ENCODE measurements at places on chromosomes 6 and 20.

- DNase-seq: no peak
Measured at GRCh38 chr6:50381099-50381415, 331.3 kb upstream of the DEFB112 start.

DNA sequence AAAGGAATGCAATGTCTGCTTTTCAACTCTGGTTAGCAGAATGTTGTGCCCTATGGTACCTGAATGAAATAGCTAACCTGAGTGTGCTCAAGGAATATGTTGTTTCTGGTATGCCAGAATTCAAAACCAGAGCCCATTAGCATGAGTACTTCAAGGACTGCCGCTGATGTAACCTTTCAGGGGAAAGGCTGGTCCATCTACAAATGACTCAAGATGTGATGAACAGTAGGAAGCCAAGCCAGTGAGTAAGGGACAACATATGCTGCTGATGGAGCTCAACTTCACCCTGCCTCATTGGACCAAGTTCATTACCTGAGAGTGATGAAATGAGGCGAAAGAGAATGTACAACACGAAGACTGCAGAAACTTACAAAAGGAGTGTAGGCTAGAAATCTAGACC is 95.7 kb upstream of the BMP2 start:
- no peak for DNase-seq

DNA sequence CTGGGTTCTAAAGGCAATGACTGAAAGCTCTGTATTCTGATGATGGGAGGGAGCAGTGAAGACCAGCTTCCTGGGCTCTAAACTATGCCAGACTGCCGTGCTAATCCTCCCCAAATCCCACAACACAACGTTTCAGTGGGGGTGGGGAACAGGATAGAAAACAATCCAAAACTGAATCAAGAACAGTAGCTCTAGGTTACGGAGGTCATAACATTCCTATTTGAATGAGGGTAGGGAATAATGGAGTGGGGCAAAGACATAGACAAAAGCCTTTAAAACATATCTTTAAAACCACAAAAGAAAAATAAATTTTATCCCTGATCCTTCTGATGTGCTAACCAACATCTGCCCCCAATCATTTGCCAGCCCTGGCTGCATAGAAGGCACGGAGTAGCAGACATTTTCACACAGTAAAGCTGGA is 7.8 kb downstream of the USP49 start:
- no peak for DNase-seq

- DNase-seq: no peak
Measured at GRCh38 chr6:127303917-127304316, 37.3 kb downstream of the RNF146 start.

DNA sequence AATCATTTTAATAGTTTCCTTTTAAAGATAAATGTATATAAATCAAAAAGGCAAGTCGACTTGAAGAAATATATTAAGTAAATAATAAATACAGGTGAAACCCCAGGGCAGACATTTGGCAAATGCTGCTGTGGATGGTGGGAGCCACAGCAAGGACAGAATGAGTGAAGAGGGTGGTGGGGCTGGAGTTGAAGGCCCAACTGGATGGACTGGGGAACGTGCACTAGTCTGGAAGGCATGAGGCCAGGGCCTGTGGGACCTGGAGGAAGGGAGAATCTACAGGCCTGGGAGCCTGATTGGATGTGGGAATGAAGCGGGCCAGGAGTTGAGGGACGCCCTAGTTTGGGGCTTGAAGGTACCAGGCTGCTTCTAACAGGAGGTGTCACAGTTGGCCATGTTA is 30.6 kb upstream of the BLCAP start:
- no peak for DNase-seq
